AML-193 (cell line): ENCODE measurements at places on chromosomes 5 and 9.

- no peak for DNase-seq
Measured at GRCh38 chr5:29193972-29194371, 1999.5 kb upstream of the CDH6 start.

- DNase-seq = no peak
Measured at GRCh38 chr9:136942112-136942880, 2.2 kb downstream of the FBXW5 start.

DNA sequence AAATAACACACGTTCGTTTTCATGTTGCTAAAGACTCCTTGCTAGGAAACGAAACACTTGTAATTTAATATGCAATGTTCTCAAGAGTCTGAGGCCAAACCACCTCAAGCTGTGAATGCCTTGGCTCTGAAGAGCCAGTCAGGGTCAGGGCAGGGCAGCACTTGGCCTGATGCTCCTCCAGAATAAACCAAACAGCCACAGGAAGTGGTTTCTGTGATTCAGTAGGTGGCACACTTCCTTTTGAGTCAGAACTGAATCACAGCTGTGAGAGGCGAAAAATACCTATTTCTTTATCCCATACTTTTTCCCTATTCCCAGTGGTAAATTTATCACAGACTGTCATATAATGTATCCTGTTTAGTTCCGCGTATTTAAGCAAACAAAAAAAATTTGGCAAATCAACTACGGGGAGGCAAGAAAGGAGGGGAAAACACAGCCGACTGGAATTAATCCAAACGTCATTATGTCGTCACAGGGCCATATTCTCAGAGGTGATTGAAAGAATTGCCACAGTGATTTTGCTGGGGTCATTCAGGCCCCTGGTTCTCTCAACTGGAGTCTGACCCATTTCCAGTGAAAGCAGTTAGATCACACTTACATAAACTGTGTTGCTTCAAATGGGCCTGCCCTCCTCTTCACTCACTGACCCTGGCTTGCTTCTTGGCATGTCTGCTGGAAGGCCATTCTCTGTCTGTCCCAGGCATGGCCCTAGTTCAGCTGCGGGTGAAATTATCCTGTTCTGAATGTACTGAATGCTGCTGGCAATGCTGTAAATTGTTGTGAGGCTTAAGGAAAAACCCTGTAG is 71.2 kb downstream of the ARRDC3 start:
- peak; percentile 72 for DNase-seq

DNA sequence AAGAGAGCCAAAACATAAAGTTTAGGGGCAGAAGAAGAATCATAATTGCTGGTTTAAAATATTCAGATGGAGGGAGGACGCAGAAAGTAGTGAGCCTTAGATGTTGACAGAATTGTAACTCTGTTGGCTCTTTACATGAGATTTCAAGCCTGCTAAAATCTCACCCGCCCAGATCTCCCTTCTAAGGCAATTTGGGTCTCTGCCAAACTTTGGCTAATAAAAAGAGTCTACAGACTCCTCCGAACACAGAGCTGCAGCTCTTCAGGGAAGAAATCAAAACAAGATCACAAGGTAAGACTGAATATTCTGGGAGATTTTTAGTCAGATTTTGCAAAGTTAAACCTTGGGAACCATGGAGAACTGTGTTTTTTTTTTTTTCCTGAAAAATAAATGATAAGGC is at the start of gene IL33:
Gene IL33 (plus strand): TSS at position 246 of the 400 bp plus-strand sequence. CDS start 25,888 bp downstream, outside the sequence.
- DNase-seq = no peak

GRCh38 chr5:123132316-123132715 is 43.3 kb downstream of the PRDM6 start:
- peak; percentile 3 for DNase-seq

GRCh38 chr5:103561685-103562452 is 720 bp downstream of the NUDT12 start:
- no peak for DNase-seq

DNA sequence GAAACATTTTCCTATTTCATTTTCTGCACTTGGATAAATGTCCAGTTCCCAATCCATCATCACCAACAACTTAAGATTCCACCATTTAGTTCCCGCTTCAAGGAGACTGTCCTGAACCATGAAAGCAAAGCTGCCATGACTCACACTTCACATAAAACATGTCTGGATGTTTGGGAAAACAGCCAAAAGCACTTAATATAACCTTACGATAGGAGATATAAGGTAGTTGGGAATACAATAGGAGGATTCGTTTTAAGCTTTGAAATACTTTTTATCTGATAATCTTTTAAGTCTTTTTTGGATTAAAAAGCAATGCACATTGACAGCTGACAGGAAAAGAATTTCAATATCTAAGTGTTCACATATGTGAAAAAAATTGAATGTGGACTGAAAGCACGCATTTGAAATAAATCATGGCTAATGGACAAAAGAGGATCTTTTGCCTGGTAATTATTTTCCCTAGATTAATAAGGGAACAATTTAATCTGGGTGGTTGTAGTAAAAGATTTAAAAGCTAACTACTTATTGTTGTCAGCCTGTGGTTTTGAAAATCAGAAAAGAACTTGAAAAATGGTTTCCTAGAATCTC is 17.3 kb upstream of the TGFBI start:
- no peak for DNase-seq

GRCh38 chr5:17989567-17990563 is 355.6 kb downstream of the TAF11L14 start:
- DNase-seq = no peak

DNA sequence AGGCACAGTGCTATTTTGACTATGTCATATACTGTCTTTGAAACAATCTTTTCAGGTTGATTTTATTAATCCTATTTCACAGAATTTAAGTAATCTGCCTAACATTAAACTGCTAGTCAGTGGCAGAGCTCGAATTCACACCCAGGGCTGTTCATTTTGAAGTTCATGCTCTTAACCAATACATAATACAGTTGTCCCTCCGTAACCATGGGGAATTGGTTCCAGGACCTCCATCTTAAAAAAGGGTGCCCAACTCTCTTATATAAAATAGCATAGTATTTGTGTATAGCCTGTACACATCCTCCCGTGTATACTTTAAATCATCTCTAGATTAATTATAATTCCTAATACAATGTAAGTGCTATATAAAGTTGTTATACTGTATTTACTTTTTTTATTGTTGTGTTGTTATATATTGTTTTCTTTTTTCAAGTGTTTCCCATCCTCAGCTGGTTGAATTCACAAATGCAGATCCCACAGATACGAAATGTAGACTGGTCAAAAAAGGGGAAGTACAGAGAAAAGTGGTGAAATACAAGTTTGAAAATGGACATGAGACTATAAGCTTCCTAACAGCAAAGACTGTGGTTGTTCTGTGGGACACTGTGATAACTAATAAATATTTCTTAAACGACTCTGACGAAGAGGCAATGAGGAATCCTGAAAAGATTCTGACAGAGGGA is 18.3 kb downstream of the RFX3 start:
- peak; percentile 91 for DNase-seq

DNA sequence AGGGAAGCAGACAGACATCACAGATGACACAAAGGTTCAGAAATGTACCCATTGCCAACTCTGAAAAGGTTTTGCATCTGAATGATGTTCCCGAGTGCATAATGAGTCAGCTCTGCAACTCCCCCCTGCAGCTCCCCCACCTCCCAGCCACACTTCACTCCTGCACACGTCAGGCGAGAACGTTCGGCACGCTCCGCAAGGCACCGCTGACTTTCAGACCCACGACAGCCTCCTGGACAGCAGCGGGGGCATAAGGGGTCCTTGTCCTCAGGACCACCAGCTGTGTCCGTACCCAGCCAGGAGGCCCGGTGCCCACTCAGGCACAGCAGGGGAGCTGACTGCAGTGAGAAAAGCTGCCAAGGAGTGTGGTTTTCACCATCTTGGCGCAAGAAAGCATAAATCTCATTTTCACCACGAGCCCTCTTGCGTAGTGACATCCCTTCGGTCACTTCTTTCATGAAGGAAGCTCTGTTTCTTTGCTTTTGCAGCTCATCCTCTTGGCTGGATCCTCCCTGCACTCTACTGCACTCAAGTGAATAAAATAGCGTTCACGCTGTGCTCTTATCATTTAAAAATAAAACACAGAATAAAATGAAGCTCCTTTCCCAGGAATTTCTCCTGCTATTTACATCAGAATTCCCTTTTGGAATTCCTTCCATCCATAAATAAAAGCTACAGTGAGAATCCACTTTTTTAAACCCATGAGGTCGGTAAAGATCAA is 9.9 kb downstream of the GFPT2 start:
- no peak for DNase-seq

DNA sequence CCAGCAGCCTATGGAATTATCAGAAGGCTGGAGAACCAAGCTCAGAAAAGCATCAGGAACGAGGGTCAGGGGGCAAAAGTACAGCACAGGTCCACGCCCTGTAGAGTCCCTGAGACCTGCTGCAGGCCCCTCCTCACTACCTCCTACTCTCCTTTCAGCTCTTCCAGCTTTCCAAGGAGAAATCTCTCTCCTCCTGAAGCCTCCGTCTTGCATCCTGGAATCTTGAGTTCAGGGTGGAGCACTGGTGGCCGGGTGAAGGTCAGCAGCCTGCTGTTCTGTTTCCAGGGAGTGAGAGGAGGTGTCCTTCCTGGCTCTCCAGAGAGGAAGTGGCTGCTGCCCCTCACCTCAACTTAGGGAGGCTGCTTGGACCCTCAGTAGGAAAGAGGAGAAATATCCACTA is 342.3 kb downstream of the ZSWIM6 start:
- no peak for DNase-seq

- DNase-seq = no peak
Measured at GRCh38 chr5:123879071-123879470, 367.1 kb downstream of the CSNK1G3 start.
